ENCODE measurements at places on chromosomes 12 and 14. TPM values are rescaled to one million over a fixed set of nuclear protein-coding genes. Genes with fewer than 3 reads are reported as not detected.

MAP4K5 gene
- 151 TPM for total RNA-seq

TMEM229B gene
- total RNA-seq: 1.6 TPM

VRTN gene
- not detected for total RNA-seq

OR4L1 gene
- total RNA-seq: not detected

CLEC7A gene
- not detected for total RNA-seq

CCDC175 gene
- total RNA-seq: not detected

GPHN gene
- total RNA-seq: 8.4 TPM

KRT71 gene
- total RNA-seq: not detected

All from hair follicle dermal papilla cell (primary cell).